ENCODE measurements at places on chromosomes 6 and 20.
A peak's percentile ranks its signal among the peaks of the same experiment; 100 is the strongest.

- DNase-seq: no peak
Observed at GRCh38 chr6:52210227-52210626, 24.1 kb downstream of the IL17A start.

DNA sequence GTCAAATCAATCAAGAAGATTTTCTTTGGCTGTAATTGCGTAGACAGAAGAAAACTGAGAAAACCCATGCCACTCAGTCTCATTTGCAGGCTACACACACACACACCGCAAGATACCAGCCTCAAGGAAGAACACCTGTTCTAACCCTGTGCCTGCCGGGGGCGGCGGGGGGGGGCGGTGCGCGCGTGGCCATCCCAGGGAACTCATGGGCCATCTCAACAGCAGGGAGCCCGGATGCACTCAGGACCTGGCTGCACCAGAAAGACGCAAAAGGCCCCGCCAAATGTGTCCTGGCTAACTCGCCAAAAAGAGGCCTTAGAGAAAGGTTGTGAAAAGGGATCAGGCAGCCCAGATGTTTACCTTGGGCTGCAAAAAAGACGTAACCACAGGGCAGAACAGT, 2.1 kb downstream of the B3GAT2 start:
- no peak for DNase-seq

- peak; percentile 84 for DNase-seq
Observed at GRCh38 chr20:36460648-36461599, 80.4 kb upstream of the MYL9 start.

DNA sequence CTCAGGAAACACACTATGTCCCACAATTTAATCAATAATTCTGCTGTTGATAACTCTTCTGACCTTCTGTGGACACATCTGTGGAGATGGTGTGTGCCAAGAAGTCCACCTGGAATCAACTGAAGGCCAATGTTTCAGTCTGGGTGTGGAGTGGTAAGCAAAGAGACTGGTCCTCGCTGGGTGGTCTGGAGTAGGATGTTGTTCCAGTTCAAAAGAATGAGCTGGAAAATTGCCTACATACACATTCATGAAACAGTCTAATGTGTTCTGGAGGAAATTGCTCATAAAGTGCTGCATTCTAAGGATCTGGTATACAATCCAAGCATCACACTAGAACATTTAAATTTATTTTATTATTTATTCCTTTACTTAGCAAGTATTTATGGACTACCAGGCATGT, 33.9 kb upstream of the TBX18 start:
- DNase-seq: no peak

DNA sequence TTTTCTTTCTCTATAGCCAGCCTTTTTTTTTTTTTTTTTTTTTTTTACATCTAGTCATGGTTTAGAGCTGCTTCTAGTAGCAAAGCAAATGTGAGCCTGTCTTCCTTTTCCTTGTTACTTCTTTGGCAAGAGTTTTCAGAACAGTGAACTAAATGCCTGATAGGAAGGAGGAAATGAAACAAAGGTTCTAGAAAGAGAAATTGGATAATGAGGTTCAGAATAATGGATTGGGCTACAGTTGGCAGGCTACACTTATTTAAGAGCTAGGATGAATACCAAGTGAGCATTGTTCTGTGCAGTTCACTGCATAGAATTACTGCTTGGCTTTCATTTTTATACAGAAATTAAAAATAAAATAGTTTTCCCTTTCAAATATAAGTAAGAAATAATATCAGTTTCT, 78.6 kb downstream of the HIVEP1 start:
- no peak for DNase-seq

DNA sequence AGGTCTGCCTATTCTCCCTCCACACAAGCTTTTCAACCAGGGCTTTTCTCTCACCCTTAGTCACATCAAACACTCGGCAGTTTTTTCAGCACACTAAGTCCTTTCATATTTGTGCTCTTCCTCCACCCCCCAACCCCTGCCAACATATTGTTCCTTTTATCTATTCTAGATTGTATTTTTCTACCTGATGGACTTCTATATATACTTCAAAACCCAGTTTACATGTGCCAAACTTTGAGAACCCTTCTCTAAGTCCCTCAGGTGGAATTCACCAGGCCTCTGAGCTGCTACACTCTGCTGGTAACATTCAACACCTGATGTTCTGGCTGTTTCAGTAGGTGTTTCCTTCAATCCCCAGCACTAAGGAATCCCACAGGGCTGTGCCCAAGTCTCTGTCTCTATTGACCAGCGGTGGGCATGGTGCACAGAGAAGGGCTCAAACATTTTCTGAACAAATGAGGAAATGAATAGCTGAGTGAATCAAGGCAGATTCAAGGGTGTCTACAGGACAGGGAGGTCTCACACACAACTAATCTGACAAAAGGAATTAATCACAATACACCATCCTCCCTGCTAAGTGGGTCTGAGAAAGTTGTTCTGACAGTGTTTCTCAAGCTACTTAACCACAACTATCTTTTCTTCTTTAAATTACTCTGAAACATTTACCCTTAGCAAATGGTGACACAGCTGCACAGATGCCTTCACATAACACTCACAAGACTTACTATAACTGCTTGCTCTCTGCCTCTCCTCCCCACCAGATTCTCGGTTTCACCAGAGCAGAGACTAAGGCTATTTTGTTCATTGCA, 166.5 kb downstream of the TSHZ2 start:
- no peak for DNase-seq

- no peak for DNase-seq
Observed at GRCh38 chr6:143807103-143807772, 35.9 kb upstream of the LTV1 start.

DNA sequence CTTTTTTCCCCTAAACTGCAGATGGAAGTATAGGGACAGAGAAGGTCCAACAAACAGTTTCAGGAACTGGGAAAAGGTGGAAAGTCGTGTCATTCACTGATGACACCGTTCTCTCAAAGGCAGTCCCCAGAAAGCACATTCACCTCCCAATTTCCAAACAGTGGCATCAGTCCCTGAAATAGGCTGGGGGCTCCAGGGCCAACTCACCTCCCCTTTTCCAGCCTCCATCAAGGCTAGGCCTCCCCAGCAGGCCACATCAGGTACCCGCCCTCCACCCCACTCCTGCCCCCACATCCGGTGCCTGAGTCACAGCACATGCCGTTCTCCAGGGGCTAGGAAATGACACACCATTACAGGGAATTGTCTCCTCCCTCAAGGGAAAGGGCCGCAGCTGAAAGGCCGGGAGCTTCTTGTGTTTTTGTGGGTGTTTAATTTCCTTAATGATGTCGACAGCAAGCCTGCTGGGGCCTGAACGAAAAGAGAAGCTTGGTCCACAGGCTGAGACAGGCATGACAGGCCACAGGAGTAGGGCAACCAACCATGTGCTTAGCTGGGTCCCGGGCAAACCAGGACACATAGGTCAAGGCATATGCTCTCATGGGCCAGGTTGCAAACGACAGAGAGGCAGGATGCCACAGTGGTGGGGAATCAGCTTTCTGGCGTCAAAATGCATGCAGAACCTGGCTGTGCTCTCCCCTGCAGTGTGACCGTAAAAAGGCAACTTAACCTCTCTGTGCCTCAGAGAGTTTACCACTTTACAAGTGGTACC, 39.2 kb downstream of the ZMYND8 start:
- peak; percentile 84 for DNase-seq

DNA sequence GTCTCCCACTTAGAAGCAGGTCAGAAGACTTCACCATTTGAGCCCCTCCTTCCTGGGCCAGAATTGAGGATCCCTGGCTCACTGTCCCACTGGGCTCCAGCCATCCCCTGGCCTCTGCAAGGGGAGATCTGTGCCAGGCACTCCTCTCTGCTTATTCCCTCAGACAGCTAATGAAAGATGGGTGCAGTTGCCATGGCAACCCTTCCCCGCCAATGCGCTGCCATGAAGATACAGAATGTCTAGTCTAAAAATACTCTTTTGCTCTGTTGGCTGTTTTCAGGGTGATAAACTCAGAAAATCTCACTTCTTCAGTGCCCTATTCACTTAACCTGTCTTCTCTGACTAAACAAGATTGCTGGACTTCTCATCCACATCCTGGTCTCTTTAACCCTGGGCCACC, 13.6 kb upstream of the TTLL2 start:
- DNase-seq: no peak

- DNase-seq: no peak
Observed at GRCh38 chr20:37915434-37915787, 12.5 kb downstream of the VSTM2L start.

DNA sequence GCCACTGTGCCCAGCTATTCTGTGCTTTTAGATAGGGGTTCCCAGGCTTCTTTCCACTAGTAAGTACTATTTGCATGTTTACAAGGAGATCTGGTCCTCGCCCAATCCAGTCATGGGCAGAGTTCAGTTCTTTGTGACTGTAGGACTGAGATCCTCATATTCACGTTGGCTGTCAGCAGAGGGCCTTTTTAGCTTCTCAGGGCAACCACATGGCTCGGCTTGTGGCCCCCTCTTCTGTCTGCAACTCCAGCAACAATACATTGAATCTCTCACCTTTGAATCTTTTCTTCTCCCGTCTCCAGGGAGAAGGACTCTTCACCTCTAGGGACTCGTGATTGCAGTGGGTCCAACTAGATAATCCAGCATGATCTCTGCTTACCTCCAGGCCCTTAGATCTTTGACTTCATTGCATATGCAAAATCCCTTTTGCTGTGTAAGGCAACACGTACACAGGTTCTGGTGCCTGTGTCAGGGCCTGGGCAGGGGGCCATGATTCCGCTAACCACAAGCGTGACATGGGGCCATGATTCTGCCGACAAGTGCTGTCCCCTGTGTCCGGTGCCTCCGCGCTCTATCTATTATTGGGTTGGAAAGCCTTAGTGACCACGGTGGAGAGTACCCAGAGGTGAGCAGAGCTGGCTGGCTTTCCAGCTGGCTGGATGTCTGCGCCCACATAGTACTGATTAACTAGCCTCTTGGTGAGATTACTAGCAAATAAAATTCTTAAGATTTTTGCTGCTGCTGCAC, 5.1 kb downstream of the CCR6 start:
- DNase-seq: no peak

DNA sequence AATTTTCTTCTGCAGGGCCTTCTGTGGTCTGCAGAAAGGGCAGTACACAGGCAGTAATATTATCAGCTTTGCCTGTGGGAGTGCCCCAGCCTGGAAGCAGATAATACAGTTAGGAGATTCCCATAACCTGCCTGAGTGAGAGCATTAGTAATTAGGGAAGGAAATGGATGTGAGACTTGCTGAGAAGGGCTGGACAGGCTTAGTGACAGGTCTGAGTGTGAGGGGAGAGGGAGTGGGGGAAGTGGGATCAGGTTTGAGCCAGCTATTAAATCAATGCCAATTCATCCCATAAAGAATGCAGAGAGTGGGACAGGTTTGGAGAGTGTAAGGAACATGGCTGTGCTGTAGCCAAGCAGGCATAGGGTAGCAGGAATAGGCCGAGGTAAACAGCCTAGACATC, 10.1 kb upstream of the CFAP206 start:
- DNase-seq: no peak

GRCh38 chr6:124963831-124964763, 1.9 kb downstream of the RNF217 start:
- DNase-seq: no peak

- DNase-seq: no peak
Observed at GRCh38 chr6:11431455-11431937, 106.1 kb upstream of the TMEM170B start.

DNA sequence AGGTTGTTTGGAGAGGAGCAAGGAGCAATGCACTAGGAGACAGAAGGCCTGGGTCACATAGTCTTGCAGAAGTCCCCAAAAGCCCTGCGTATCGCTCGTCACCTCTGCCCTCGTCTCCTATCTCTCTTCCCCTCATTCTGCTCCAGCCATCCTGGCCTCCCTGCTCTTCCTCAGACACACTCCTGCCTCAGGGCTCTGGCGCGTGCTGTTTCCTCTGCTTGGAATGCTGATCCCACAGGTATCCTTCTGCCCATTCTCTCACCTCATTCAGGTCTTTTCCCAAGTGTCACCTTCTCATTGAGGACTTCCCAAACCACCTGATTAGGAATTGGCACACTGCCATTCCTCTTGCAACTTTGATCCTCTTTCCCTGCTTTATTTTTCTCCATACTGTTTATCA, 9.0 kb upstream of the SLC2A10 start:
- DNase-seq: no peak

DNA sequence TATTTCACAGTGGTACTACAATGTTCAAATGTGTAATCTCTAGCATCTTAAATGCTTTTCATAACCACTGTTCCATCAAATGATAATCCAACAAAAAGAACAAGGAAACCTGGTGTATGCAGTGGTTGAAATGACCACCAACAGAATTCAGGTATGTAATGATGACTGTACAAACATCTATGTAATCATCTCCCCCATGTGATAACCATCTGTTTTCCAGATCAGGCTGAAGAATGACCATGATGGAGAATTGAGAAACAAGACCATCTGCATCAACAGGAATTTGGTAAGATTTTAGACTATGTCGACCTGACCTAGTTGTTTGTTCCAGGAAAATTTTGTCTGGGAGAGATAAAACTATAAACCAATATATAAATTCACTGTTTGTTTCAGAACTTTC, 81.3 kb upstream of the ASCC3 start:
- DNase-seq: no peak

GRCh38 chr6:91500689-91501303, 913.9 kb upstream of the MAP3K7 start:
- DNase-seq: no peak

GRCh38 chr6:139736325-139736906, 362.0 kb upstream of the CITED2 start:
- no peak for DNase-seq

DNA sequence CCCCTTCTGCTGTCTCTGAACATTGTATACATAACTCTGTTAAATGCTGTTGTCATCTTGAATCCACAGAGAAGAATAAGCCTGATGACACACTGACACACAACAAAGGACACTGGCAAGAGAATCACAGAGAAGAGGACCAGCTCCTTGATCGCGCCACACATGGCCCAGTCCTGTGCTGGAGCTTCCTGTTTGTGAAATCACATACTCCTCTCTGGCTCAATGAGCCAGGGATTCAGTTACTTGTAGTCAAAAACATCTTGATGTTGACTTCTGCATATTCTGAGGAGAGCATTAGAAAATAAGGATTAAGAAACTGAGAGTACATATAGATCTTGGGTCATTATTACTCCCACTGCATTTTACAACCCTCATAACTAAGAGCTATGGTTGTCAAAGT, 100.1 kb downstream of the EPB41L2 start:
- no peak for DNase-seq

DNA sequence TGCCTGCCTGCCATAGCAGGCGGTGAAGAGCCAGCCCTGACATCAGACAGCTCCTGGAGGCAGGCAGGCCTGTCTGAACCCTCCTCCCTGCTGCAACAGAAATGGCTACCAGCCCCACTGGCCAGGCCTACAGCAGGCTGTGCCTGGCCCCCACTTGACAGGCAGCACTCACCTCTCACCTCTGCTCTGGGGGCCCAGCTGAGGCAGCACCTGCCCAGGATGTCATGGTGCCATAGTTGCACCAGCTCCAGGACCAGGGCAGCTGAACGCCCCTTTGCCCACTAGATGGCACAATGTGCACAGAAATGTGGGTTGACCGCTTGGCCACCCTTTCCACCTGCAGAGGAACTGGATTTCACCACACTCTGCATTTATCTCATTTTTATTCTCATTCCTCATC, 30.6 kb downstream of the MRPL14 start:
- no peak for DNase-seq

GRCh38 chr6:41375598-41376151, 40.3 kb downstream of the NCR2 start:
- DNase-seq: no peak

- DNase-seq: no peak
Observed at GRCh38 chr20:19767070-19767469, 9.0 kb downstream of the RIN2 start.
